ENCODE measurements at places on chromosomes 2 and 18.

DNA sequence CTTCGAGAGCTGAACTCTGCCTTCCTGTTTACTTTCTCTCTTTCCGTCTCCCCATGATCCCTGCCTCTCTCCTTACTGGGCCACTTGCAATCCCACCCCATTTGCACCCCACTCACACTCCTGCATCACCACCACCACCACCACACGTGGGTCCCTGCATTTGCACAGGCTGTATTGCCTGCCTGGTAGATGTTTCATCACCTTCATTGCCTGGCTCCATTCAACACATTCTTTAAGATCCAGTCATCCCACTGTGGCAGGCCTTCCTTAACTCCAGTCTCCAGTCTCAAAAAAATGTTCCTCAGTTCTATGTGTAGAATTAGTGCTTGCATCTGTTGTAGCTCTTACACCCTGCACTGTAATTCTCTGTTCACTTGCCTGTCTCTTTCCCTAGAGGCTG is 13.9 kb downstream of the NOSTRIN start:
- no peak for DNase-seq

- no peak for DNase-seq
Observed at GRCh38 chr18:66136039-66136438, 385.2 kb downstream of the CDH7 start.

DNA sequence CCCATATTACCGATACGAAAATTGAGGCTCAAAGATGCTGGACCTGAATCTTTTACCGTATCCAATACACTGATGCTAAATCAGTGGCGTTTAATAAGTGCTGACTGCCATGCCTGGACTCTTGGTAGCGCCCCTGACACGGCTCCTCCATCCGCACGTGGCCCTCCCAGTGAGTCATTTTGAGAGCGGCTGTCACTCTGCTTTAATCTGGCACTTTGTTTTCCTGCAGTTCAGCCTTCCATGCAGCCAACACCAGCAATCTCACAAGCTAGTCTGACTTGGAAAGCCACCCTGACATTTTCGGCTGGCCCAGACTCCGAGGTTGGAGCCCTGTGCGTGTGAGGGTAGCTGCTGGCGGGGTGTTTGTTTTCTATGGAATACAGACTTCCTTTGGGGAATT is 155.1 kb upstream of the LMAN1 start:
- DNase-seq = no peak

GRCh38 chr18:73752546-73752945 is 395.1 kb downstream of the FBXO15 start:
- no peak for DNase-seq

Measured in stimulated activated CD4-positive, alpha-beta T cell treated with anti-CD3 and anti-CD28 coated beads, Interleukin-12 subunit alpha, Interleukin-12 subunit beta, amount 100 ng/mL, for 48 hours (primary cell).